ENCODE measurements at places on chromosomes 2 and 18. TPM values are rescaled to one million over a fixed set of nuclear protein-coding genes. Genes with fewer than 3 reads are reported as not detected.

GRCh38 chr2:69723791-69724190 is 18.1 kb upstream of the ANXA4 start:
- DNase-seq, result no peak

DNA sequence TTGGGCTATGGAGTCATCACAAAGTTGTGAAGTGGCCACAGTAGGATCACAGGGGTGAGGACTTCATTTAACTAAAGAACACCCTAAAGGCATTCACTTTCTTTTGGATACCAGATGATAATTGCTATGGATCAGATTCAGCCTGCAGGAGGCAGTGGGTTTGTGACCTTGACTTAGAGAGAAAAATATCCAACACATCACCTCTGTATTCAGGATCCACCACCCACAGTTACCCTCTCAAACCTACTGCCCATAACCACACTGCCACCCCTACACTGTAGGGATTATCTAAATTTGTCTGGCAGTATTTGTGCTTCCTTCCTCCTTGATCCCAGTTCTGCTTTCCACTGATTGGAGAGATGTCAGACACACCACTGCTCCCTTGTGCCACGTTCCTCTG is 269.4 kb downstream of the MYCN start:
- no peak for DNase-seq

Gene EFHD1
- total RNA-seq, result 1.5 TPM

DNA sequence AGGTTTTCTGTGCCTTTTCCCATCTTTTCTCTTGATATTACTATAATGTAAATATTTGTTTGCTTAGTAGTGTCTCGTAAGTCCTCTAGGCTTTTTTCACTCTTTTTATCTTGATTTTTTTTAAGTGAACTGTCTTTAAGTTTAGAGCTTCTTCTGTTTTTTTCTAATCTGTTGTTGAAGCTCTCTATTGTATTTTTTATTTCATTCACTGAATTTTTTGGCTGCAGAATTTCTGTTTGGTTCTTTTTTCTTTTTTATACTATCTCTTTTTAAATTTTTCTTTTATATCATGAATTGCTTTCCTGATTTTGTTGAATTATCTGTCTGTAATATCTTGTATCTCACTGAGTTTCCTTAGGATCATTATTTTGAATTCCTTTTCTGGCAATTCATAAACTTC is 331.8 kb upstream of the RBMS1 start:
- DNase-seq, result no peak

DNA sequence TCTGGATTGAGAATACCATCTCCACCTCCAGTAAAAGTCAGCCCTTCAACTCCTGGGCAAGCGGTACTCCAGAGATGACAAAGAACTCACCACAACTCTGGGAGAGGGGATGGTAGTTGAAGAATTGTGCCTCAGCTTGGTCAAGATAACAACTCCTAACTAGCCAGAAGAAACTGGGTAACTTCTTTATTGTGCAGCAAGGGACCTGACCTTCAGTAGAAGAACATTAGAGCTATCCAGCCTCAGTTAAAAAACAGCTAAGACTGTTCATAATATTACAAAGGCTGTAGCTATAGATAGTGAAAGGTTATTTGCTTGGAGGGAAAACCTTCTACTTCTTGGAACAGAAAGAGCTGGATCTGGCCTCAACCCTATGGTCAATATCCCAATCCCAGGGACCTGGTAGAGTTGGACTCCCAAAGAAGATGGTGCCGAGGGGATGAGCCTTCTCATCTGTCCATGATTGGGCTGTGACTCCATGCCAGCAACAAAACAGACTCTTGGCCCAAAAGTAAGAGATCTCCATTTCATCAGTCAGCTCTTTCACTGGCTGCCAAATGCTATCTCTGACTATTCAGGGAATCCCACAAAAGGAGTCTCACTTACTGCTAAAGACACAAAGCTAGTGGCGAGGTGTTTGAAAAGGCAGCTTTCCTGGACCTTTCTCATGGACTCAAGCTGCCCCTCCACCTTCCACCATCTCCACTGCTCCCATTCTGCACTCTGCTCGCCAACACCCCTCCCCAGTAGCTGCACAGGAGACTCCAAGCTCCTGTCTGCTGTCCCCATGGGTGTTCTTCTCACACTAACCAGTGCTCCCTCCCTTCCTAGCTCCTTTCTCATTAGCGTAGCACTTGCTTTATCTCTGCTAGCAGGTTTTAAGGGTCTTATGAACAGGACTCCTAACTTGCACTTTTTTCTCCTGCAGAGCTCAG is 145.8 kb downstream of the CAPN13 start:
- no peak for DNase-seq

Gene DTNA
- total RNA-seq, result 32.7 TPM

GRCh38 chr18:79042276-79042675 is 26.9 kb upstream of the ATP9B start:
- no peak for DNase-seq

Gene ELOA2
- not detected for total RNA-seq

Gene ACOXL
- total RNA-seq, result 20.8 TPM

Gene ANKRD30B
- total RNA-seq, result not detected

DNA sequence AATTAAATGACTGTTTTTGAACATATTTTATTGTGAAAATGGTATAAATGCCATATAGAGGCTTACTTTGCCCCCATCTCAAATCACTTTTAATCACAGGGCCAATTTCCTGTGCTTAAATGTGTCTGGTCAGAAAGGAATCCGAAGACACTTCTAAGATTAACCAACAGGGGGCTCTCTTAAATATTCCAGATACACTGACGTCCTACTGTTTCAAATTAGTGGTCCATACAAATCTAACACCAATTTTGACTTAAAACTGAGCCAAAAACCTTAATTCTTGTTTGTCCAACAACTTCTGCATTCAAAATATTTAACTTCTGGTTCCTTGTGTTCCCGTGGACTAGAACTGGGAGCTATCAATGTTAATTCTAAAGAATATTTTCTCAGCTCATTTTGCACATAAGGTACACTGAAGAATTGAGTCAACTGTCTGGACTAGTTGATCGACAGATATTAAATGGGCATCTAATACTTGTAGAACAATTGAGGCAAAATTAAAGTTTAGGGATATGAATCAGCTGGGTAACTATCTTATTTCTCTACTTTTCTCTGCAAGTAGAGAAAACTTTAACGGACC is 557.5 kb downstream of the ARHGAP15 start:
- DNase-seq, result no peak

GRCh38 chr2:106339609-106340008 is 128.6 kb downstream of the RGPD3 start:
- DNase-seq, result no peak

Gene PAIP2B
- total RNA-seq, result 31.3 TPM

Gene IL36A
- total RNA-seq, result not detected

Gene GCG
- not detected for total RNA-seq

DNA sequence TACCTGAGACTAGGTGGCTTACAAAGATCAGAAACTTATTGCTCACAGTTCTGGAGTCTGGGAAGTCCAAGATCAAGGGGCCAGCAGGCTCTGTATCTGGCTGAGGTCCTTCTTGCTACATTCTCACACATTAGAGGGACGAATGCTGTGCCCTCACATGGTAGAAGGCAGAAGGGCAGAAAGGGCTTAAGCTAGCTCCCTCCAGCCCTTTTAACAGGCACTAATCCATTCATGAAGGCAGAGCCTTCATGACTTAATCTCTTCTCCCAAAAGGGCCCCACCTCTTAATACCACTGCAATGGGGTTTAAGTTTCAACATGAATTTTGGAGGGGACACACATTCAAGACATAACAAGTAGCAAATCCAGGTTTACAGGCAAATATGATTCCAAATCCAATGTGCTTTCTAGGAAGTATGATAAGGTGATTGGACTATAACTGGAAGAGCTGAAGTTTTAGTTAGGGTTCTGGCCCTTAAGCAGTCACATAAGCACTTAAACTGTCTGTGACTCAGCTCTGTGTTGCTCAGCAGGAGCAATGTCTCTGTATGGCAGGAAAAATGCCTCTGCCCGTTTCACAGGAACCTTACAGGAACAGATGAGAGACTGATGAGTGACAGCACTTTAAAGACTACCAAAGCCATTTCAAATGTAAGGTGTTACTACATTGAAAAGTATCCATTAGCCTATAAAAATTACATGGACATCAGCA is 119.6 kb upstream of the PTPRM start:
- DNase-seq, result no peak

GRCh38 chr18:36386150-36386920 is 88.8 kb downstream of the FHOD3 start:
- DNase-seq, result no peak

- no peak for DNase-seq
These were observed 270.4 kb upstream of the TMEFF2 start for GRCh38 chr2:192465141-192465540.

Gene ABHD1
- total RNA-seq, result 0.50 TPM

DNA sequence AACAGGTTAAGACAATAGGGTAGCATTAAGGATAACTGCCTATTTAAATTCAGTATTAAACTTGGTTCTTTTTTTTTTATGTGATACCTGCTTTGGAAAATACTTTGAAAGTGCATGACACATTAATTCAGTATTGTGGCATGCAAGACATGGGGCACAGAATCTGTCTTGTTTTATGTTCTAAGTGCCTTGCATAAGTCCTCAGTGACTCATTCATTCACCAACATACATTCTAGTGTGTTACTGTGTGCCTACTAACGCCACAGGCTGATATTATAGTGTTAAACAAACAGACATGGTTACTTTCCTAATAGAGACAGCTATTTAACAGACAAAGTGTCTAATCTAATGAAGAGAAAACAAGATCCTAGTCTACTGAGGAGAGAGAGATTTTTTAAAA is 91.7 kb downstream of the GCA start:
- DNase-seq, result no peak

Gene CFAP210
- 0.86 TPM for total RNA-seq

Gene CAVIN2
- not detected for total RNA-seq

DNA sequence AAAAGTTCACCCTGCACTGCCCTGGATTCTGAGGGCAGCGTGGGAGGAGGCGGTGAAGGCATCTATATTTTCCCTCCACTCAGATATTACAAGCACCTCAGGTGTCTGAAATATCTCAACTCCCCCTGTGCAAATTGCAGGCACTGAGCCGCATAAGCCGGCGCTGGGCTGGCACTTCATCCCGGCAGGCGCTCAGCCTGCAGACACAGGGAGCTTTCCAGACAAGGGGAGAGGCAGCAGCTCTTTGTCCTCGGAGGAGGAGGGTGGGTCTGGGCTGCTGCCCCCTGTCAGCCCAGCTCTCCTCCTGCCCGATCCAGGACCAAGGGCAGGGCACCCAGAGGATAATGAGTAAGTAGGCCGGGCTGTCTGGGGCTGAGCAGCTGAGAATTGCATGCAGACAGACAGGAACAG is 189.3 kb upstream of the MYT1L start:
- DNase-seq, result no peak
